ENCODE measurements at places on chromosomes 16 and 17.
A peak's percentile ranks its signal among the peaks of the same experiment; 100 is the strongest.

DNA sequence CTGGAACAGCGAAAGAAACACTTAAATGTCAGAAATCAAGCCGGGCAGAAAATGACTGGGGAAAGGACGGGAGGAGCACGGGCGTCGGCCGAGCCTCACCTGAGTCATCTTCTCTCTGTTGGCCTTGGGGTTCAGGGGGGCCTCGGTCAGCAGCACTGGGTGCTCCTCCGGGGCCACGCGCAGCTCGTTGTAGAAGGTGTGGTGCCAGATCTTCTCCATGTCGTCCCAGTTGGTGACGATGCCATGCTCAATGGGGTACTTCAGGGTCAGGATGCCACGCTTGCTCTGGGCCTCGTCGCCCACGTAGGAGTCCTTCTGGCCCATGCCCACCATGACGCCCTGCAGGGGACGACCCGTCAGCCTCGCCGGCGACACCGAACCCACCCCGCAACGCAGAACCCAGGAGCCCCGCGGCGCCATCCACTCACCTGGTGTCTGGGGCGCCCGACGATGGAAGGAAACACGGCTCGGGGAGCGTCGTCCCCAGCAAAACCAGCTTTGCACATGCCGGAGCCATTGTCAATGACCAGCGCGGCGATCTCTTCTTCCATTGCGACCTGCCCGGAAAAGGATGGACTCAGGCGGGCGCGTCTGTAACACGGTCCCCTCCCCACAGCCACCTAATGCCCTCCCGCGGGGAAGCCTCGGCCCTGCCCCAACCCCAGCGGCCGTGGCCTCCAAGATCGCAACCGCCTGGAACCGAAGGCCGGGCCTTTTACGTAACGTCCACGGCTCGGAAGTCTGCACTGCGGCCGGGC is 616 bp downstream of the ACTG1 start:
- peak; percentile 44 for DNase-seq

- DNase-seq = no peak
Observed at GRCh38 chr17:40992666-40993065, 1.3 kb downstream of the KRTAP3-3 start.

DNA sequence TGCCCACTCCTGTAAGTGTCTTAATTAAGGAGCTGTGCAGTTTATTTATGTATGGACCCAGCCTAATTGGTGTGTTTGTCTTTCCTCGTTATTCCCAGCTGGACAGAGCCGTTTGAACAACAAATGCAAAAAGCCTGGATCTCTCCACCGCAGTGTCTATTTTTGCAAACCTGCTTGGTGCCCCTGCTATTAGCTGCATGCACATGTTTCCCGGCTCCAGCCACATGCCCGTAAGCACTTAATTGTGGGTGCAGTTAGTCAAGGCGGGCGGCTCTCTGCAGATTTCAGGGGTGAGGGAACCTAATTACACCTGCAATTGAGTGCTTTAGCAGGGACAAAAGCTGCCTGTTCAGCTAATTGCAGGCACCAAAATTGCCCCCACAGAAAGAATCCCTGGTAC is 74.0 kb upstream of the GSE1 start:
- no peak for DNase-seq

GRCh38 chr17:56808503-56808902 is 25.2 kb downstream of the C17orf67 start:
- DNase-seq = no peak

GRCh38 chr17:32276171-32276601 is 10.6 kb downstream of the RHBDL3 start:
- no peak for DNase-seq

GRCh38 chr17:57875290-57876022 is 25.6 kb upstream of the MRPS23 start:
- DNase-seq = peak; percentile 99
